ENCODE measurements at places on chromosomes 16 and 17.

GRCh38 chr16:54270711-54271110 is 15.9 kb downstream of the IRX3 start:
- no peak for DNase-seq

DNA sequence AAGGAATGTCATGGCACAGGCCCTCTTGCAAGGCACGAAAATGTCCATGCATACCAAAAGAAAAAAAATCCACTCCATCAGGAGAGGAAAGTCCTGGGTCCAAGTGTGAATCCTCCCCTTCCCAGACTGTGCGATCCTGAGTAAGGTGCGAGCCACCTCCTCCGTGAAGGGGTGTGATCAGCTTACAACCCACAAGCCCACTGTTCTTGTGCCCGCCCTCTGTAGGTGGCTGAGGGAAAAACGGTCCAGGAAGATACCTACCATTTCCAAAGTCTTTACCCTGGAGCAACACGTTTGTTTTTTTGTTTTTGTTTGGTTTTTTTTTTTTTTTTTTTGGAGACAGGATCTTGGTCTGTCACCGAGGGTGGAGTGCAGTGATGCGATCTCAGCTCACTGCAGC is 116.5 kb downstream of the ZNF423 start:
- no peak for DNase-seq

DNA sequence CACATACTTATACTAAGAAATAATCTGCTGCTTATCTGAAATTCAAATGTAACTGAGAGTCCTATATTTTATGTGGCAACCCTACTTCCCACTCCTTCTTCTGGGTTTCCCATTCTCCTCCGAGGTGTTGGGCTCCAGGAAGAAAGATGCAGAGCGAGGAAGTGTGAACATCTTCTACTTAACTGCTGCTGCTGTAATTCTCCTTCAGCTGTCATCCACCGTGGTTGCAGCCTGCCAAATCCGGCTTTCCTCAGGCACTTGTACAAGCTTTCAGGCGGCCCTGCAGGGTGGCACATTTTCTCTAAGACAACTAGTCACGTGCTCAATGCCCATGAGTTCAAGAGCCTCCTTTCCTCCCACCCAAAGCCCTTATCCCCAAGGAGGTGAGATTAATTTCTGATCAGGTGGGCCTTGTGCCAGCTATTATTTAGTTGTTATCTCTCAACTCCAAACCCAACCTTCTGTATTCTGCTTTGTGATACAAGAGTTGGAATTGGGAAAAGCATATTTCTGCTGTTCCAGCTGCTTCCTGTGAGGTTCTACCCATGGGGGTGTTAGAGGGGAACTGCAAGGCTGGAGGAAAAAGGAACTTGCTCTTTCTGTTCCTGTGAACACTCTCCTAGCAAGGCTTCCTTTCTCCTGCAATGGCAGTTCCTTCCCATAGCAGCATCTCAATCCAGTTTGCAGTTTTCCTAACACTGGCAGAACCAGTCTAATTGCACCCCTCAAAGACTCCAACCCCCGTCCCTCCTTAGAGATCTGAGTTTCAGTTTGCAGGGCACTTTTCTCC is 67.6 kb upstream of the RBBP6 start:
- no peak for DNase-seq

DNA sequence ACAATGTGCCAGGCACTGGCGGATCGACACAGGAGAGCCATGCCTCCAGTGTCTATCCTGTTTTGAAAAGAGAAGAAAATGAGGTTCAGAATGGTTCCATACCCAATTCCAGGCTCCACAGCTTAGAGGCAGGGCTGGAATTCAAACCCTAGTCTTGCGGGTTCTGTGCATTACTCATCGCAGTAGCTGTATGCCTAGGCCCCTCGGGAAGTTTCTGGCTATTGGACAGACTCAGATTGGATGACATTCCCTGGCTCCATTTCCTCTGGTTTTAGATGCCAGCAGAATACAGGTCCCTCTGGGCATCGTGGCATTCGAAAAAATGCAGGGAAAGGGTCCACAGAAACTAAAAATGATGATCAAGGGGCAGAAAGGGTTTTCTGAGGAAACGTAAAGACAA is 184.7 kb downstream of the COPRS start:
- no peak for DNase-seq

DNA sequence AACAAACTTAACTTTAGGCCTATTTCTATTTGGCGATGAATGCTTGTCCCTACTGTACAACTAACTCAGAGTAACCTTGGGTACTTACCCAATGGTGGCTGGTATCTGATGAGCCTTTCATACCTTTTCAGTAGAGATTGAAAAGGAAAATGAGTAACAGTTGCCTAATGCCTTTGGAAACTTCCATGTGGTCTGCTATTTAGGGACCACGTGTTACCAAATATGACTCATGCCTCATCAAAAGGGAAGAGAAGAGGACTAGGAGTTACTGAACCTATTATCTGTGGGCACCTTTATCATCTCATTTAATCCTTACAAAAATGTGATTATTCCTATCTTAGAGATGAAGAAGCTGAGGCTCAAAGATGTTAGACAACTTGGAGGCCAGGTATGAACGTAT is 8.1 kb downstream of the MYOCD start:
- DNase-seq, result no peak

DNA sequence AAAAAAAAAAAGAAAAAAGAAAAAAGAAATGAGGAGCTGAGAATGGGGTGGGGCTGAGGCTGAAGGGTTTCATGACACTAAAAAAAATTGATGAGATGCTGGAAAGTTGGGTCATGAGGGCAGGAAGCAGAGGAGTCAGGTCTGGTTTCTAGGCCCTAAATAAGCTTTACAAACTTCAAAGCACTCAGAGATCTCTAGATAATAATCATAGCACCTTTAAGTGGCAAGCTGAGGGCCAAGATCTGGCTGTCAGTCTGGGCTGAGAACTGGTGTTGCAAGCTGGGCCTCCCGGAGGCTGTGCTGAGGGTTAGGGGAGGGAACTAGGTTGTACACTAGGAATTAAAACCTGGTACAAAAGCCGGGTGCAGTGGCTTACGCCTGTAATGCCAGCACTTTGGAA is 6.4 kb downstream of the ZNF764 start:
- no peak for DNase-seq

DNA sequence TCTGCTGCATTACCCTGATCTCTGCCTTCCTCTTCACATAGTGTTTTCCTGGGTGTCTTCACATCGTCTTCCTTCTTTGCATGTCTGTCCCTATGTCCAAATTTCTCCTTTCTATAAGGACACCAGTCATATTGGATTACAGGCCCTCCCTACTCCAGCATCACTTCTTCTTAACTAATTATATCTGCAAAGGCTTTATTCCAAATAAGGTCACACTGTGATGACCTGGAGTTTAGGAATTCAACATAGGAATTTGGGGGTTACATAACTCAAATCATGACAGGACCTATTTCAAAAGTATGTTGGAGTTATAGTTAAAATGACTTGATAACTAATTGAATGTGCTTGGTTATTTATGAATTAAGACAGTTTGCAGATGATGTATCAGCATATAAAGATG is 490.5 kb upstream of the ERCC4 start:
- DNase-seq, result no peak

GRCh38 chr16:4685292-4685691 is 8.1 kb upstream of the NUDT16L1 start:
- no peak for DNase-seq

- DNase-seq, result no peak
These were observed 50.4 kb upstream of the CIBAR2 start for GRCh38 chr16:85162478-85163277.

DNA sequence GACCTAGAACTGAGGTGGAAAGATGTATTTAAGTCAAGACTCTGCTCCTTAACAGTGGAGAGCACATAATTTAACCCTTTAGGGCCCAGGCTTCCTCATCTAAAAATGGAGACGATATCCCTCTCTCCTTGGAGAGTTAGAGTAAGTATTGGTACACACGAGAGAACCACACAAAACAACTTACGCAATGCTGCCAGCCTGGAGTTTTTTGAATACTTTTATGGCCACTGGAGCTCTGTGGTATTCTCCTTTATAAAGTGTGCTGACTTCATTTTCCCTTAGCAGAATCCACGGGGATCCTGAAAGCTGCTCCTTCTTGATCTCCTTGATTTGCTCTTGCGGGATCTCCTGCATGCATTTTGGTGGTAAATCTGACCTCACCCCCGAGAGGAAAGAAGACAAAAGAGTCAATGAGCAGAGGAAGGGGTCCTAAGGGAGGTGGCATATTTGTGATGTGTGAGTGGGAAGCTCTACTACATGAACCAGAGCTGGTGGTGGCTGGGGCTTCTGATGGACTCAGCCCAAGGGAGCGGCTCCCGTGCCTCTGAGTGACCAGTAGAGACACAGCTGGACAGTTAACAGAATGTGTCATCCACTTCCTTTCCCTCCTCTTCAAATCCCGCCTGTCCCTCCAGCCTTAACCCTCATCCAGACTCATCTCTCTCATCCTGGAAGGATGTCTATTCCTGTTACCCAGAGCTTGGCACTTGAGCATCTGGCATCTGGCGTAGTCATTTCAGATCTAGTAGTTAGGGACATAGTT is 9.4 kb downstream of the MLKL start:
- no peak for DNase-seq

DNA sequence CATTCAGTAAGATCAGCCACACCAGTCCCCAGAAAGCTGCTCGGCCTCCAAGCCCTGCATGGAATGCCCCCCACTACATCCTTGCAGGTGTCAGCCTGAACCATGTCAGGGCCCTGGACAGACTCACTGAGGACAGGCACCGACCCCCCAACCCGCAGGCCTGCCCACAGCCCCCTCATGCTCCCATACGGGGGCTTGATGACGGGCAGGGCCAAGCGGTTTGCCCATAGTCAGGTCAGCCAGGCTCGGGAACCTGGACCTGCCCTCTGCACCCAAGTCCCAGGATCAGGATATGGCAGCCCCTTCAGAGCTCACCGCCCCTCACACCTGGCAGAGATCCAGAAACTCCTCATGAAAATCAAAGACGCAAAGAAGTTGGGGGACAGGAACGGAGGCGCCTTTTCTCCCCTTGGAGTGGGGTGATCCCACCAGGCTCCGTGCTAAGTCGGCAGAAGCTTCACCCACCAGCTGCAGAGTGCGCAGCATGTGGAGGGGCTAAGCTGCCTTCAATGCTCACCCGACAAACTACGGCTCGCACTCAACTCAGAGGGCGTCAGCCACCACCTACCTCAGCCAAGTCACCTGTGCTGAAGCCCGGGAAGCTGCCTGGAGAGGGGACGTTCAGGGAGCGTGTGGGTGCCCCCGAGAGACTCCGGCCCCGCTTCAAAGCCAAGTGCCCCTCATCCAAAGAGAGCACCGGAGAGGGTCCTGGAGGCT is 26.5 kb downstream of the GNPTG start:
- DNase-seq, result no peak

GRCh38 chr16:12936391-12936790 is 35.0 kb downstream of the SHISA9 start:
- DNase-seq, result no peak

DNA sequence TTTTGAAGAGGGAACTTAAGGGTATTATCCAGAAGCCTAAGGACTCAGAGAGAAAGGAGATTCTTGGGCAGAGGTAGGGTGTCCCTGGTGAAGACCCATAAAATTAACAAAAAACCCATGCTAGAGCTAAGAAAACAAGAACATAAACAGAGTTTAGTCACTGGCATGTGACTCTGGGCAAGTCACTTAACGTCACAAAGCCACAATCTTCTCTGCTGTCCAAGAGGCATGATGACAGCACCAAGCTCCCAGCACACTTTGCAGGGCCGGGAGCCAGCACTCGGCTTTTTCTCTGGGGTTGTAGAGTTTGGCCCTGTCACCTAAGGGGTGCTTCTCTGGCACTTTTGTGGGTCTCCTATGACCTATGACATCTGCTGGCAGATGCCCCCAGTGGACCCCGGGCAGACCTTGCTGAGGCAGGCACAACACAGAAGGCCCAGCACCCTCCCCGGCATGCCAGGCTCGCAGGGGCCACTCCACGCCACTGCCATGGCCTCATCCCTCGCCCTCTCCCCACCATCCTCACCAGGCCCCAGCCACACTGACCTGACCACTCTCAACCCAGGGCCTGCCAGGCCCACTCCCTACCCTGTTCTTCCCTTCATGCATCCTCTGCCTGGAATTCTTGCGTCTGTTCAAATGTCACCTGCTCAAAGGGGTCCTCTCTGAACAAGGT is 69.8 kb downstream of the DYNLRB2 start:
- no peak for DNase-seq

- DNase-seq, result no peak
These were observed 20.0 kb upstream of the TNFSF12 start for GRCh38 chr17:7528842-7529241.

DNA sequence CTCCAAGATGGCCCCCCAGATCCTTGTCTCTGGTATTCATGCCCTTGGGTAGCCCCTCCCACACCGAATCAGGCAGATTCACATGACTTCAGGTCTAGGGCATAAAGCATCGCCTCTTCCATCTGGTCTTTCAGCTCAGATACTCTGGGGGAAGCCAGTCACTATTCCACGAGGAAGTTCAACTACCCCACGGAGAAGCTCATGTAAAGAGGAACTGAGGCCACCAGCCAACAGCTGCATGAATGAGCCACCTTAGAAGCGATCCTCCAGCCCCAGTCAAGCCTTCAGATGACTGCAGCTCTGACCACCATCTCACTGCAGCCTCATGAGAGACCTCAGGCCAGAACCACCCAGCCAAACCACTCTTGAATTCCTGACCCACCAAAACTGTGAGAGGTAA is 54.1 kb downstream of the SOCS3 start:
- DNase-seq, result no peak

DNA sequence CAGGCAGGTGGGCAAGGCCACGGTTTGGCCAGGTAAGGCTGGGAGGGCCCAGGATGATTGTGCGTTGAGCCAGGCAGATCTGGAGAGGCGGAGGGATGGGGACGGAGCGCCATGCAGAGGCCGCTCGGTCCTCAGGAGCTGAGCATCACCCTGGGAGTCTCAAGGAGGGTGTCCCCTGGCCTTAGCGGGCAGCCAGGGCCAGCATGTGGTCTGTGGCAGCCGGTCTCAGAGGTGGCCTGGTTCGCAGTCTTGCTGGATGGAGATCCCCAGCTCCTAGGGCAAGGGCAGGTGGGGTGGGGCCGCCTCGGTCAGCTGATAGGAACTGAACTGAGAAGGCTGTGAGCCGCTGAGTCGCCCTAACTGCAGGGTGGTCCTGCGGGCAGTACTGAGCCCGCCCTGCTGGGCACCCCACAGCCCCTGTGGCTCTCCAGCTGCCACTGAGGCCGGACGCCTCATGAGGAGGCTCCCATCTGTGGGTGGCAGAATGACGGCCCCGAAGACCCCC is 11.6 kb upstream of the CDH15 start:
- DNase-seq, result no peak
